ENCODE measurements at places on chromosomes 5 and 9. TPM values are rescaled to one million over a fixed set of nuclear protein-coding genes. Genes with fewer than 3 reads are reported as not detected.

Gene FOXE1
- not detected for total RNA-seq

Gene UNC5A
- total RNA-seq = not detected

Gene LNPEP
- 44.9 TPM for total RNA-seq

Gene SOX30
- total RNA-seq = under 0.01 TPM

Gene PPP3R2
- total RNA-seq = not detected

Gene FOXD4L6
- total RNA-seq = under 0.01 TPM

Gene NR2F1
- total RNA-seq = 10.6 TPM

GRCh38 chr9:761793-762560 lies 79.5 kb upstream of the DMRT1 start:
- DNase-seq = peak; percentile 38

- peak; percentile 69 for DNase-seq
Observed at GRCh38 chr5:39570403-39571027, 145.7 kb upstream of the DAB2 start.

GRCh38 chr5:107512029-107512428 lies 158.7 kb downstream of the EFNA5 start:
- DNase-seq = no peak

DNA sequence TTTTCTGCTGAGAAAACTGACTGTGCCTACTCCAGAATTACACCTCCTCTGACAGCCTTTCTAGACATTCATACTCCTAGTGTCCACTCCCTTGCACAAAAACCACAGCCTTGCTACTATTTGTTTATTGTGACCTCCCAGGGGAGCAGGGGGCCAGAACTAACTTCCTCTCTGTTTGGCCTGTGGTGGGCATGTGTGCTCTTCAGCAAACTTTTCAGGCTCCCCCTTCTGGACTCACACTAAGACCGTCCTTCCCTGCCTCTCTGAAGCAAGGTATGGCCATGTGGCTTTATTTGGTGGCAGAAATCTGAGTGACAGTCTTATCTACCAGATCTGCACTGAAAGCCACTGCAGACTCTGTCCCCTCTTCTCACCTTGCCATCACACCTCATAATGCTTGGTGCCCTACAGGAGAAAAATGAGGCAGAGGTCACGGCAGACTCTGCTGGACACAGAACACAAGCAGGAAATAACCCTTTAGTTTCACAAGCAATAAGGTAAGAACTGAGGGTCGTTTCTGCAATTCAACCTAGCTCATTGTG lies 28.2 kb downstream of the LIFR start:
- no peak for DNase-seq

DNA sequence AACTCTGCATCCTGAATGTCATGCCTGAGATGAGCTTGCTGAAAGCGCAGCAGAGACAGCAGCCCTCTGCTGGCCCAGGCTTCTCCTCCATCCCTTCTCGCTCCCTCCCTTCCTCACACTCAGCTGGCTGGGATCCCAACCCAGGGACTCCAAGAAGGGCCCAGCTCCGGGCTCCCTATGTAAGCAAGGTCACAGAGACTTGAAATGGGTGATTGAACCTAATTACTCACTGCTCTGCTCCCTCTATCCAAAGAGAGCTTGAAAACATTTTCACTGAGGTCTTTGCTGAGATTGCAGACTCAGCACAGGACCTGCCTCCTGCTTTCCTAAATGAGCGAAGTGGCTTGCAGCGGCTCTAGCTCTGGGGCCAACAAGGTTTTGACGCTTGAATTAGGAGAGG lies 42.8 kb downstream of the RAPGEF1 start:
- no peak for DNase-seq

DNA sequence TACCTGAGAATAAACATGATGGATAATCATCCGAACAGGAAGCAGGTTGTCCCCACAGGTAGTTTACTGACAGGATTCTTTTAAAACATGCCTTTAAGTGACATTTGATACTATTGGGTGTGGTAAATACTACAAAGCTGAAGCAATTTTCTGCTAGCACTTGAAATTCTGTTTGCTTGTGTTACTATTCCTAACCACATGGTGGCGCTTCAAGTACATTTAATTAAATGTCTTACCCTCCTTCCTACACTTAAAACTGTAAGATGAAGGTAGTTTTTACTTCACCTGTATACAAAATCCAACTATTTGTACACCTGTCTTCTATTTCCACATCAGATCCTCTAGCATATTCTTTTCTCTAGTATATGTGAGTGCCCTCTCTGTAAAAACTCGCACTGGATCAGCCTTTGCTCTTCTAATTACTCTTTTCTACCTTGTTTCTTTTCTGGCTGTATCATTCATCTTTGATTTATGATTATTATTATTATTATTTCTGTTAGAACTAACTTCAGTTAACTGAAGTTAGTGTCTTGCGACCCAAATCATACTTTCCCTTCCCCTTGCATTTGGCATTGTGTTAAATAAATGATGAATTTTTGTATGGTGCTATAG lies 18.4 kb downstream of the SLC25A46 start:
- DNase-seq = no peak

GRCh38 chr9:83544002-83544698 lies 5.9 kb upstream of the FRMD3 start:
- DNase-seq = no peak

DNA sequence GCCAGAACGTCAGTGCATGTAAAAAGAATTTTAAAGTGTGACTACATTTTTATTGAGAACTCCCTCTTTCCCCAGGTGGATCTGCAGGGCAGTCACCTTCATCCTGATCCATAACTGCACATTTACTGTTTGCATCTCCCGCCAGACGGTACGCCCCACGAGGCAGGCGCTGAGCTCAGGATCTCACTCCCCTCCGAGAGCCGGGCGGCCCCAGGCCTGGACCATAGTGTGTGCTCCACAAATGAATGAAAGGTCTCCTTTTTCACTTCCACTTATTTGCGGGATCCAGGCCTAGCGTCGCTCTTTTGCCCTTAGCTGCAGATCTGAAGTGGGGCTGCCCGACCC lies 378 bp downstream of the DROSHA start:
- DNase-seq = no peak

Measured in osteoblast (primary cell).